ENCODE measurements at places on chromosomes 7 and 10. TPM values are rescaled to one million over a fixed set of nuclear protein-coding genes. Genes with fewer than 3 reads are reported as not detected.

CLRN3 gene
- not detected for total RNA-seq

CFTR gene
- 5.6 TPM for total RNA-seq

DNA sequence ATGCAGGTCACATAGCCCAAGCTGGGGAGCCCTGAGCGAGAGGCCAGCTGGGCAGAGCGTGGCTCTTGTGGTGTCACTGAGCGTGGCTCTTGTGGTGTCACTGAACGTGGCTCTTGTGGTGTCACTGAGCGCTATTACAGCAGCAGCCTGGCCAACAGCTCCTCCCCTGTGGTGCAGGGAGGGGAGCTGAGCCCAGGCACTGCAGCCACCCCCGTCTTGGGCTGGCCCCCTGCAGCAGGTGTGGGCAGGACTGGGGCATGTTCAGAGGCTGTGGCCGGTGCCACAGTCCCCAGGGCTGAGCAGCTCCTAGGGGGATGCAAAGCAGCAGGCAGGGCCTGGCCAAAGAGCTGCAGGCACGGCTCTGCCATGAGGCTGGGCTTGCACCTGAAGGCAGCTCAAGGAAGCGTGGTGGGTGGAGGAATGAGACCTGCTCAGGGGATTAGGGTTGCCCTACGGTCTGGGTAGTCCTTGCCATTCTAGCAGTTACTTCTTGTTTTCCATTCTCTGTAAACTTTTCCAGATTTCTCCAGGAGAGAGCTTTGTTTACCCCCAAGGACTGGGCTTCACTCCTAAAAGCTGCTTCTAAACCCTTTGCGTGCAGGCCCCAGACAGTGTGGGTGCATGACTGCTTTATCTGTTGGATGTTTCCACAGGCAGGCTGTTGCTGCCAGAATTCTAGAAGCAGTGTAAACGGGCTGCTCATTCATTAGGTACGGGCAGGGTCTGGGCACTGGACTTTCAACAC is 29.2 kb downstream of the ZNF783 start:
- DNase-seq: no peak
- no peaks in the 10 kb centered on the region for H3K27me3 ChIP-seq
- H3K4me1 ChIP-seq: no peaks in the 10 kb centered on the region

GRCh38 chr10:14742815-14743214 is 31.9 kb downstream of the FAM107B start:
- H3K36me3 ChIP-seq: no peaks in the 10 kb centered on the region
- no peak overlapping the region for H3K4me3 ChIP-seq
- no peak for DNase-seq
- no peak overlapping the region for H3K27ac ChIP-seq

- peaks cover 3% of the 10 kb centered on the region for H3K4me1 ChIP-seq
- no peaks in the 10 kb centered on the region for H3K27me3 ChIP-seq
Observed at GRCh38 chr10:26787362-26787761, 73.4 kb downstream of the ABI1 start.

Data from prostate gland (tissue), 2 donors.